ENCODE measurements at places on chromosomes 16 and 17.
A peak's percentile ranks its signal among the peaks of the same experiment; 100 is the strongest.

DNA sequence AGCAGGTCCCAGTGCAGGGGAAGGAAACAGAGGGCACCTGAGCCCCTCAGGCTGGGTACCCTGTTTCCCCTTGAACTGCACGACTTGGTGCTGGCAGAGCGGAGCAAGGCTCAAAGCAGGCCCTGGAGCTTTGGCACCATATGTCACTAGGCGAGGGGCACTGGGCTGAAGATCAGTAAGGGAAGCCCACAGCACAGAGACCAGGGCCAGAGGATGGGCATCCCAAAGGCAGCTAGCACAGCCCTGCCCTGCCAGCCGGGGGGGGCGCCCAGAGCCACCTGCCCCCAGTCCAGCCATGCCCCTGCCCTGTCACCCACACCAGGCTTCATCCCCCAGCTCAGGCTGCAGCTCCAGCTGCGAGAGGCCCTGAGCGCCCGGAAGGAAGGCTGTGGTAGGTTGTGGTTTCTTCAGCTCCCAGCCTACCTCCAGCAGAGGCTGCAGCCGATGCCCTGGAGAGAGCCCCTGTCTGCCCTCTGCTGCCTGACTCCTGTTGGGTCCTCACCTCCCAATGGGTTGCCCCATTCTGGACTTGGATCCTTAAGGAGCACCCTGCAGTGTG lies 10.9 kb downstream of the NHERF1 start:
- no peak for DNase-seq

GRCh38 chr17:37673386-37673785 lies 30.1 kb upstream of the DDX52 start:
- no peak for DNase-seq

GRCh38 chr17:34711646-34712045 lies 132.3 kb downstream of the TMEM132E start:
- no peak for DNase-seq

DNA sequence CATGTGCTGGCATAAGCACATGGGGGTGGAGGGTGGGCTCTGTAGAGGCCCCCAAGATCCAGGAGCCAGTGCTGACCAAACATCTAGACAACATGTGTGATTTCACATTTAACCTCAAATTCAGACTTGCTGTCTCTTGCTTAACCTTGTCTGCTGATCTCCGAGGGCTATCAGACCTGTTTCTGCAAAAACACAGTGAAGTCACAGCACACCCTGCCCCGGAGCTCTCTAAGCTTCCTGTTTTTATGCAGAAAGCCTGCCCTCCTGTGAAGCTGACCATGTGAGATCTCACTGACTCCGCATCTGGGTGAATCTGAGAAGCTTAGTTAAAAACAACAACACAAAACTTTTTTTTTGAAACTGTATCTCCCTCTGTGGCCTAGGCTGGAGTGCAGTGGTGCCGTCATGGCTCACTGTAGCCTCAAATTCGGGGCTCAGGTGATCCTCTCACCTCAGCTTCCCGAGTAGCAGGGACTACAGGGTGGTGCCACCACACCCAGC lies 6.6 kb upstream of the DPEP2 start:
- peak; percentile 32 for DNase-seq

DNA sequence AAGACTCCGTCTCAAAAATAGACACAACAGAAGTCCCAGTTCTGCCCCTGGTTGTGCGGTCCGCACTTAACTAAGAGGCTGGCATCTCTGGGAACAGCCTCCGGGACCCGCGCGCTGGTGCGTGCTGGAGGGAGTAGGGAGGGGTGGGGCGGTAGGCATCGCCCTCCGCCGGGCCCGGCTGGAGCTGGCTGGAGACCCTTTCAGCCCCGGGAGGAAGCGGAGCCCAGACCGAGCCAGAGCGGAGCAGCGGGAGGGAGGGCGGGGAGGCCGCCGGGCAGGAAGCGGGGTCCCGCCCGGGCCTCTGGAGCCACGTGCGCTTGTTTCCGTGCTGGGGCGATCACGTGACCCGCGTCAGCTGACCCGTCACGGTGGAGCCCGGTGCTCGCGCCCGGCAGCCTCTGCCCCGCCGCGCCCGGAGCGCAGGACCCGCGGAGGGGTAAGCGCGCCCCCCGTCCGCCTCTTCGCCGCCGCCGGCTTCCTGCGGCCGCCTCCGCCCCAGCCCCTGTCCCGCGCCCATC lies at the start of gene WDR81:
WDR81 (plus strand) TSS at position 354 of the 518 bp plus-strand sequence. CDS start 256 bp downstream, outside the sequence.
- DNase-seq: peak; percentile 78

DNA sequence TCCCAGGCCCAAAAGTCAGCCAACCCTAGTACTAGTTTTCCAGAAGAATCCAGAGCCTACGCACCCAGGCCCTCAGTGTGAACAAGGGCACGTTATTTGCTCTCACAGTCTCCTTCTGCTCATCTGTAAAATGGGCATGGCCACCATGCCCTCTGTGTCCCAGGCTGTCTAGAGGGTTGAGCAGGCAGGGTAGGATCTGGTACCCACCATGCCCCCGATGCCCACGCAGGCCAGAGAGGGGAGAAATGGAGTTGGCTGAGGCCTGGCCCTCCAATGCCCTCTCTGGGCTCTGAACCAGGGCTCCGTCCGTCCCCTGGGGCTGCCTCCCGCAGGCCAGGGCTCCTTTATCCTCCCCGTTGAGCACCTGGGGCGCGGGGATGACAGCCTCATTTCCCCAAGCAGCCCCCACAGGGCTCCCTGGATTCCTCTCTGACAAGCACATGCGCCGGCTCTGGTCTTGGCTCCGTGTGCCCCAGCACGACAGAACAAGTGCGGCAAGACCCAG lies 9.1 kb upstream of the BAHCC1 start:
- no peak for DNase-seq
